ENCODE measurements at places on chromosomes 6 and 20.

GRCh38 chr6:167420858-167421766 lies 96.2 kb downstream of the TTLL2 start:
- no peak for DNase-seq

DNA sequence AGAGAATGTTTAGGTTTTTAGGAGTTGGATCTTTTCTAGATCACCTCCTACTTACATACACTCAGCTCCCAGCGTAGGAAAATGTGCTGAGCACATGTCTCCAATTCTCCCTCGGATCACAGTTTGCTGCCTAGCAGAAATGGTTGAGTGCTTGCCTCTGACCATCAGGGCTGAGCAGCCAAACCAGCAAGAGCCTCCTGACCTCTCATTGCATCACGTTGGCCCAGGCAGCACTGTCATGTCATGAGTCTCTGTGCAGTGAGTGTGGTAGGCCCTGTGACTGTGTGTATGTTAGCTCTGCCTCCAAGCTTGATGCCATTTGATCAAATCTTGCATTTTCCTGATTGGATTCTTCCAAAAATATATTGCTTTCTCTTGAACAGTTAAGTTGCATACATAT lies 112.0 kb downstream of the LRRC1 start:
- no peak for DNase-seq

GRCh38 chr20:63591147-63591533 lies 17.1 kb upstream of the HELZ2 start:
- no peak for DNase-seq

DNA sequence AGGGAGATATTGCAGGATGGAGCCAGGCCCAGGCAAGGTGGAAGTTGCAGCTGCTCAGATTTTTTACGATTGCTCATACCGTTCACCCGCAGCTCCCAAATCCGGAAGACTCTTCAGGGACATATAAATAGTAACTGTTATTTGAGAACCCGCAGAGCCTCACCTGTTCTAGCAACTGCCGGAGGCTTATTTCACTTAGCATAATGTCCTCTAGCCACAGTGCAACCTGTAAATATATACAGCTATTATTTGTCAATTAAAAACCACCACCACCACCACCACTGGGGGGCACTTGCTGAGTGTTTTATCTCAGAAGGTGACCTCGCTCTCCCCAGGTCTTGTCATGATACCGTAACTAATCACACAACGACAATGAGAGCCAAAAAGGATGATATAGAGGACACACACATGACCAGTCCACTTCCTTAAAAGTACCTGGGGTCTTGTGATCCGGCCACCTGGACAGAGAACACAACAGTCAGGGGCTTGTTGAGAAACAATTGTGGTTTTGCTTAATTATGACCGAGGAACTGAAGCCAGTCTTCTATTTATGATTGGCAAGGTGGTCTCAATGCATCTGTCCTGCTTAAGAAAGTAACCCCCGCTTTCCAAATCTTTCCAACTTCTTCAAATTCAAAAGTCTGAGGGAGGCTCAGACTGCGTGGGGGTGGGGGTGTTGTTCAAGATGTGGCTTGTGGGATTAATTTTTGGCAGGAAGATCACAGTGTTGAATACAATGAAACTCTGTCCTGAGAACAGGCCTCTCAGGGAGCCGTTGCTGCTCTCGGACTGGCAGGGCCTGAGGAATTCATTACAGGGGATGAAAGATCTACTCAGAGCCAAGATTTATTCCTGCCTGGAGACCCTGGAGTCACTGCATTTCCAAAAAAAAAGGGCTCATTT lies 107.7 kb upstream of the PRND start:
- peak; percentile 89 for DNase-seq

- no peak for DNase-seq
Measured at GRCh38 chr6:134238960-134239795, 78.7 kb downstream of the SGK1 start.

GRCh38 chr20:62508641-62509051 lies 32.9 kb upstream of the GATA5 start:
- DNase-seq: peak; percentile 22

DNA sequence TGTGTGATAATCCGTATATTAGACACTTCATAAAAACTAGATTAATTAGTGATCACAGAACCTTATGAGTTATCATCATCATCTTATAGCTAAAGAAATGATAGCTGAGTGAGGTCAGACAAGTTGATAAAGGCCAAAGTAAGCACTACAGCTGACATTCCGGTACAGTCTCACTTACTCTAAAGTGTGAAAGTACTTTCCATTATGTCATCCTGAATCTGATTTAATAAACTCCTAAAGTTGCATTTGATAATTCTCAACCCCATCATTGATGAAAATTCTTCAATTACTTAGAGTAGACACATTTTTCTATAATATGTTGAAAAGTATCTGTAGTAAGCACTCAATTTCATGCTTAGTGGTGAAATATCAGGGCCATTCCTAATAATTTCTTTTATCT lies 385.2 kb upstream of the CHD6 start:
- no peak for DNase-seq

GRCh38 chr20:34544109-34544796 lies 14.3 kb upstream of the MAP1LC3A start:
- DNase-seq: peak; percentile 40

DNA sequence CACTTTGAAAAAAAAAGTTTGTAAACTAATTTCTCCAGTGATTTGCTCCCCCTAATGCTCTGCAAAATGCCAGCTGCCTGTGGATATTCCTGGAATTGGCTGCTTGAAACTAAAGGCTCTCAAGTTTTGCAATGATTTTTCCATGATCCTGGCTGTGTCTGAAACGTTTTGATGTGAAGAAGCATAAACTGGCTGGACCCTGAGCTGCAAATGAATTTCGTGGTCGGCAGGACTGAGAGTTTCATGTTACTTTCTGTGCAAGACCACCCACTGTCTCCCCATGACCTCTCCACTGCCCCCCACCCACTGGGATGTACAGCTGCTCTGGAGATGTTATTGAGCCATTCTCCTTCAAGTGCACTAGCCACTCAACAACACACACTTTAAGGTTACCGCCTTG lies 171.3 kb upstream of the SSTR4 start:
- no peak for DNase-seq

- DNase-seq: no peak
Measured at GRCh38 chr6:75230484-75231325, 12.9 kb downstream of the COX7A2 start.

GRCh38 chr6:21437581-21437980 lies 156.0 kb upstream of the SOX4 start:
- DNase-seq: no peak

GRCh38 chr6:11727346-11727997 lies 51.1 kb downstream of the ADTRP start:
- DNase-seq: no peak

DNA sequence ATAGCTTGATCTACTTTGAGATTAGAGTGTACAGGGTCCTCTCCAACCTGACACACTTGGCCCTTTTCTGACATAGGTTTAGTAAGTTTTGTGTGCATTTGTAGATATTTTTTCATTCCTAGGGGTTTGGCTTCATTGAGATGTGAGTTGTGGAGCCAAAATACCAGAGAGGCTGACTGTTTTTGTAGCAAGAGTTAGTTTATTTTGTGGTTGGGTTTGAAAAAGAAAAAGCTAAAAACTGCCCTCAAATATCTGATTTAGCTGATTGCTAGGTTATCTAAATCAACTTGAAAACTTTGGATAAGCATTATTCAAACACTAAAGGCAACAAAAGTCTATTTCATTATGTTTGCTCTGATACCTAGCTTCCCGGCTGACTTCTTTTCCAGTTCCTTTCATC lies 164.7 kb upstream of the CENPW start:
- DNase-seq: no peak

DNA sequence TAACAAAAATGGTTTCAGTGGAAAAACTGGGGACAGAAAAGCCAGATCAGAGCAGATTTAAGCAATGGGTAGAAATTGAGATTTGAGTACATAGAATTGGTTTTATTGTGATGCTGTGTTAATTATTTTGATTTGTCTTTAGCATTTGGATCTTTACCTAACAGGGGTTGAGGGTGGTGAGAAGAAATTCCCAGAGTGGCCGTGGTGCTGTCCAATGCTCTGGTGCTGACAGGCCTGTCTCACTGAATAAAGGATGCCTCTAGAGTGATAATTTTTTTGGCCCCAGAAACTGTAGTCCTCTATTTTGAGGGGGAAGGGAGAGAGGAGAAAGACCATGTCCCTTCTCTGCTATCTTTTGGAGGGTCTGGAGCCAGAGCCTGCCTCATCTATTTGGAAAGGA lies 79.1 kb downstream of the LYRM2 start:
- DNase-seq: no peak

- DNase-seq: no peak
Measured at GRCh38 chr6:34110610-34111009, 35.3 kb downstream of the GRM4 start.
